Activated naive CD4-positive, alpha-beta T cell treated with anti-CD3 and anti-CD28 coated beads, Interleukin-2, amount 10 ng/mL, durations not matched to agents 7 days and 5 days (primary cell): ENCODE measurements at places on chromosomes 7 and 10.

DNA sequence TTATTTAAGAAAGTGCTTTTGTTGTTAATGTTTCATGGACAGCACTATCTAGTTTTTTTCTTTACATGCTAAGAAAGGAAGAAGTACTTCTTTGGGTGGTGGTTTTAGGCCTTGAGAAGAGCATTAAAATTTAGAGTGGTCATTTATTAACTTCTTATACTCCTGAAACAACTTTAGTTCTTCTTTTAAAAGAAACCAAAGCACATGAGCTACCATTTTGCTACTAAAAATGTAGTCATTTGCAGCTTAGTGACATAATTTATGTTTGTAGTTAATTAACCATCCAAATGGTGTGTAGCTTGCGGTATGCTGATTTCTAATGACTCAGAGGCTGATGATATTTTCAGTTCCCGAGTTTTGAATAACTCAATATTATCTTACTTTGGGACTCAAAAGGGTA, 207.5 kb downstream of the BBS9 start:
- DNase-seq: no peak

DNA sequence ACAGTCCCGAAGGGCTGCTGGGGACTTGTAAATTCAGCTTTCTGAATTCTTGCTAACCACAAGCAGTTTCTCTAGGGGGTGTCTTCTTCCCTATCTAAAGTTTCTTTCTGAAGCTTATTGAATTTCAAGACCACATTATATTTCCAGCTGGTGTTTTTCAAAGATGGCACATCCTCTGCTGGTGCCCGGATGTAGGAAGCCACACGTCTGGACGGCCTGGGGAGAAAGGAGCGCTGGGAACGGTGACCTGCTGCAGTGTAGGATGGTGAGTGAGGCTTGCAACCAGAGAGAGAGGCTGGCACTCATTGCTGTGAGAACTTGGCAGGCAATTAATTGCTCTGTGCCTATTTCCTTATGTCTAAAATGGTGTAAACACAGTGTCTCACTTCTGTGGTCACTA, 776.4 kb downstream of the TYW1 start:
- DNase-seq: no peak

GRCh38 chr10:42970451-42971250, 106.2 kb upstream of the RET start:
- DNase-seq: peak; percentile 14

- DNase-seq: no peak
Observed at GRCh38 chr7:138359870-138360559, 100.0 kb upstream of the TRIM24 start.

DNA sequence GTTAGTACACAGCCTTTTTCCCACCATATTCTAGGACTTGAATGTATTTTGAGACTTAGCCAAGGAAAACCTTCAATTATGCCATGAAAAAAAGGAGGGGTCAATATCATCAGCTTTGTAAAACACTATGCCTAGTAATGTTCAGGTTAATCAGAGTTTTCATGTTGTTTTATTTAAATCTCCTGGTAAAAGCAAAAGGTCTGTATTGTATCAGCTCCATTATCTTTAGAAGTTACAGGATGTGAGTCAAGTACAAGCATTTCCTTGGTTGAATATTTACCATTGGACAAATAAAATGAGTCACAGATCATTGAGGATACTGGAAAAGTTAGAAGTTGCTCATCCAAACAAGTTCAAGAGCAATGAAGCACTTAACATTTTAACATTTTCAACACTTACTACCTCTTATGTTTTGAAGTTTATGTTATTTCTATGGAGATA, 89.9 kb upstream of the CAPZA2 start:
- no peak for DNase-seq

DNA sequence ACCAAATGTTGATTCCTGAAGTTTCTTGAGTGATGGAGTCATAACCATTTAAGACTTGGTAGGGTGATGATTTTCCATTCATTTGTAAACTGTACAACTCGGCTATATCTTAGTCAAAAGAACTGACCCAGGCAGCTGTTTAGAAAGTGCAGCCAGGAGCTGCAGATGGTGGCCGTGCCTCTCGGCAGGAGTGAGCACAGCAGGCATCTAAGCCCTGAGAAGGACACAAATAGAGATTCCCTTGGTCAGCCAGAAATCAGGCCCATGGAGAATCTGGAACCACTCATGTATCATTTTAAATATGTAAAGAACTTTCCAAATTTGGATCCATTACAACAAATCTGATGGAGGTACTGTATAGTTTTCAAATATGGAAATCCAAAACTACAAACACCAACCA, 177.0 kb upstream of the AKR1E2 start:
- DNase-seq: no peak

GRCh38 chr10:1184541-1185430, 128.6 kb downstream of the WDR37 start:
- no peak for DNase-seq

DNA sequence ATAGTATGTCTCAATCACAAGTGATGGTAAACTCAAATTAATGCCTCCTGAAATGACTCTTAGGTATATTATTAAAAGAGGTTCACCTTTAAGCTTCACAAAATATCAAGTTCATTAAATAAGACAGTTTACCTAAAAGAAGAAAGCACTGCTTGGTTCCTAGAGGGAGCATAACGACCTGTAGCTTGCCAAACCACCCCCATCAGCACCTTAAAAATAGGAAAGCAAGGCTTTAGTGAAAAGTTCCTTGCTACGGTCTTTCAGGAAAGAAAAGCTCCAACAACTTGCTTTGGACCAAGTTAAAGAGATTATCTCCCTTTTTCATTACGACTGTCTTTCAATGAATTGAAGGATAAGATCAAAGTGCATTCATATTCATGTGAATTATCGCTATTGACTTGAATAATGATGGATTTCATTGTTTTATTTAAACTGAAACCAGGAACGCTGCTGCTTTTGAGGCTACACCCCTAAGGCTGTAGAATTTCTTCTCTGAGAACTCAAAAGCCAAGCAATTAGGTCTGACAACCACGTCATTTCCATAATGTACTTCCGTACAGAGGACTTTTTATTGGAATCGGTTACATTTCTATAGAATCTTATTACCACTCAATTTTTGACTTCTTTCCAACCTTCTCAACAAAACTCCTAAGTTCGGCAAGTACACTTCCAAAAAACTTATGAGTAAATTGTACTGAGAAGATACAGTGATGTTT, 7.0 kb upstream of the SPAG6 start:
- no peak for DNase-seq

DNA sequence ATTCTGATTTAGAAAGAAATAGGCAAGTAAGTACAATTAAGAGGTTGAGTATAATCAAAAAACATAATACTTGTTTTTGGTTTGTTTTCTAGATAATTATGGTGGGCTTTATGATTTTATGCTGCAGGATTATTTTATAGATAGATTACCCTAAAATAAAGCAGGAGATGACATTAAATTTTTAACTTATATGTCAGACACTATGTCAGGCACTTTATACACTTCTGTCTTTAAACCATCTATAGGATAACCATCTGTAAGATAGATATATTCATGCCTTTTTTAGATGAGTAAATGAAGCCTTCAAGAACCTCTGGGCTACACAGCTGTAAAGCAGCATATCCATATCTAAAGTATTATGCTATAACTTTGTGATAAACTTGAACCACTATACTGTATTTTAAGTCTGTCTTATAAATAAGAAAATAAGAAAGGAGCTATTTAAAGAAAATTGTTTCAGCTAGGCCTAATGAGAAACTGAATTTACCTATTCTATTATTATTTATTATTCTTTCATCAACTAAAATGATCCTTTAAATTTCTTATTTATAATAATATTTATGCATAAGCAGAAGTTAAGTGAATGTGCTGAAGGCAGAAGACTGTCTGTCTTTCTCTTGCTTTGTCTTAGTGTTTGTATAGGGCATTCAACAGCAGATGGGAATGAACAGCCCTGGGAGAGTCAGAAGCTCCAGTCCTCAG, 94.0 kb downstream of the CPED1 start:
- no peak for DNase-seq

DNA sequence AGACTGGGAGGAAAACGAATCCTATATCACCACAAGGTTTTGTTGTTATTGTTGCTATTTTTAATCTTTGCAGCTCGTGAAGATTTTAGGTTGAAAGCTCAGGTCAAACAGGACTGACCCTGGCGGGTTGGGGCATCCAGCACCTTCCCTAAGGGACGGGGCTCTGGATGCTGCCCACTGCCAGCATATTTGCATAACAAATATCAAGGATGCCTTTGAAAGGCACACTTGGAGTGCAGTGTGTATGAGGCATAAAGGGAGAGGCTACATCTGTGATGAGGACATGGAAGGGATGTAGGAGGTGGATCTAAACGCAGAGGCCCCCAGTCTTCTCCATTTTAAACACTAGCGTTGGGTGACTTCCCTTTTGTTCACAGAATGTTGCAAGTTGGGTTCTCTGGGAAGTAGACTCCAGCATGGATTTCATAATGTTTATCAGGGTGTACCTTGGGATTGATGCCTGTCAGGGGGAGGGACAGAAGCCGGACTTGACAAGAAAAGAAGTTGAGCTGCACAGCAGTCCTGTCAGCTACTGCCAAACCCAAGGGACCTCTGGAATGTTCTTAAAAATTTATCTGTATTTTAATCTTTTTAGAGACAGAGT, 181.1 kb upstream of the IMMP2L start:
- no peak for DNase-seq

DNA sequence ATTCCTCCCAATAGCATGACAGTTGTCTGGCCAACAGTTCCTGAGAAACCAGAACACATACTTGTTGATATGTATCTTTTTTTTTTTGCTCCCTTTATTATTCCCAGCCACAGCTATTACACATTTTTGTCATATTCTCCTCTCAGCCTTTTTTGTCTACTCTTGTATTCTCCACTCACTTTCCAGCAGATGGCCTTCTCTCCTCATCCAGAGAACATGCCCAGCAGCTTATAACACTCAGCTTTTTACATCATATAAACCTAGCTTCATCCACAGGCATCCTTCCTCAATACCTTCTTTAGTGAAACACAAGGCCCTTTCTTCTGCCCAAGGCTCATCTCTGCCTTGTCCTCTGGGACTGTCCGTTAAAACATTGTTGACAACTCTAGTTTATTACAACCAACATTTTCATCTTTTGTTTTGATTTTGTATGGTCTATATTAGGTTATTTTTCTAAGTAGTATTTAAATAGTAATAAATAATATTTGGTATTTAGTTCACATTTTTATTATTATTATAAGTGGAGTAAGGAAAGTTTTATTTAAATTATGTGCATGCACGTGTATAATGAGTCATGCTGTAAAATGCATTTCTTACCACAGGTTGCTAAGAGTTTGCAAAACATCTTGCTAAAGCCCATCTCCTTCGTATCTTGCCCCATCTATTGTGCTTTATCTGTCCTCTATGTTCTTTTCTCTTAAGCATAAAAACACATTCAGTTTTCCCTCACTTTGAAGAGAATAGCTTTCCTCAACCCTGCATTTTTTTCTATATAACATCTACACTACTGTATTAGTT, 101.5 kb downstream of the ORC5 start:
- DNase-seq: no peak

DNA sequence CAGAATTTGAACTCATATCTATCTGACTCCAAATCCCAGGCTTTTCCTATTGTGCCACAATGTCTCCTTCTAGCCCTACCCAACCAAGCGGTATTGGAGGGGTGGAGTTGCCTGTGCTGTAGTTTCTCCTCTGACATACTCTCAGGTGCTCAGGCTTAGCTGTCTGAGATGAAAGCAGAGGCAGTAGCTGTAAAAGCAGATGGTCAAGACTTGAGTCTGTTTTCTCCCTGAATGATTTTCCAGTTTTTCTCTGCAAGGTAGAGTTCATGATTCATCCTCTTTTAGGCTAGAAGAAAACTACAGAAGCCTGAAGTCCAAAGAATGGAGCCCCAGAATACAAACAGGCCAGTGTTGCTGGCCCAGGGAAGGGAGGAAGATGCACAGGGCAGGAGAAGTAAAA, 130.0 kb downstream of the PDE1C start:
- no peak for DNase-seq

DNA sequence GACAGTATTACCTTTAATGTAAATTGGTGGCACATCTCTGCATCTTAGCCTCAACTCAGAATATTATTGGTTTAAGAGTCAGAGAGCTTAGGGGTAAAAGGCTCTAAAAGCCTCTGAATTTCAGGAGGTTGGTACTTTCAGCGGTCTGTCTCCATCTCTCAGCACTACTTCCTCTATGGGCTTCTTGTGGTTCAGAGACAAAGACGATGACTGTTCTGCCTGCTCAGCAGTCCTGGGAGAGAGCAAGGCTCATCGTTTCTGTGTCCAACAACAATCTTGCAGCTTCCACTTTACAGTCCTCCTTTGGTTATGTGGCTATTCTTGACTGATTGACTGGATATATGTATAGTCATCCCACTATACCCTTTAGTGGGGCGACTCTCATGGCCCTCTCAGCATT, 394.7 kb downstream of the AUTS2 start:
- no peak for DNase-seq

- no peak for DNase-seq
Observed at GRCh38 chr10:92913973-92914372, 65.7 kb downstream of the EXOC6 start.

GRCh38 chr7:12757443-12757842, 70.0 kb downstream of the ARL4A start:
- no peak for DNase-seq

DNA sequence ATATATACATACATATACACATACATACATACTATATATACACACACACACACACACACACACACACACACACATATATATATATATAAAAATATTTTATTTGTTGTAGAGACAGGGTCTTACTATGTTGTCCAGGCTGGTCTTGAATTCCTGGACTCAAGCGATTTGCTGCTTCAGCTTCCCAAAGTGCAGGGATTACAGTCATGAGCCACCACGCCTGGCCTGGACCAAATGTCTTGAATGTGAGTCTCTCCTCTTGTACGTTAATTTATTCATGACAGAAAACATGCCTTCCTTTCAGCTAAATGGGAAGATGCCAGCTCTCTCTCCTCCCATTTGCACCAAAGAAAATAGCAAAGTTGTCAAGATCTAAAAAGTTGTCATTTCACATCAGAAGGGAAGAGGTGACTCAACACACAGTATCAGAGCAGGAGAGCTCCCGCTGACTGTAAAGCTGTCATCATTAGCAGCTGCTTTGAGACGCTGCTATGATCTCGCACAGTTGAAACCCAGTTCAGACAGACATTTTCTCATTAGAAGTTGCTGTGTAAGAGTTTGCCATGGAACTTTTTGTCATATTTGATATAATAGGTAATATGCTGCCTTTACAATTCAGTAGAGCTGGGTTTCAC, 224.3 kb downstream of the SFMBT2 start:
- DNase-seq: no peak

- no peak for DNase-seq
Observed at GRCh38 chr7:40009301-40009700, 59.2 kb downstream of the CDK13 start.

- peak; percentile 14 for DNase-seq
Observed at GRCh38 chr7:1843921-1844335, 173.9 kb downstream of the ELFN1 start.

DNA sequence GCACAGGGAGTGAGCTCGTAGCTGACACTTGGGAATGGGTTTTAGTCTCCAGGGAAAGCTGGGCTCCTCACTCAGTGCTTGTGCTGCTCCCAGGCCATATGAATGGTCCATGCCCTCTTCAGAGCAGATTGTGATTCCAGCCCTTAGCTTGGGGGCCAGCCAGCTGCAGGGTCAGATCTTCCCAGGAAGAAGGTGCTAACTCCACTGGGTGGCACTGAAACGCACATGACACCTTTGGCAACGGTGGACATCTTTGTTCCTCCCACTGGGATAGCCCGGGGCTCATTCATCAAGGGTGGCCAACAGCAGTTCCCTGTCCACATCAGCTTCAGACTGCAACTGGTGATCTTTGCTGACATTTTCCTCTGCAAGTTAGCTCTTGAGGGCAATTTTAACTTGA, 129.2 kb downstream of the DYNC2I1 start:
- no peak for DNase-seq
